ENCODE measurements at places on chromosomes 7 and 10.

GRCh38 chr7:138247081-138247480 lies 170.8 kb downstream of the AKR1D1 start:
- no peak for DNase-seq

- no peak for DNase-seq
Measured at GRCh38 chr7:1233333-1234048, 819 bp downstream of the UNCX start.

GRCh38 chr7:40401406-40401805 lies 266.6 kb downstream of the SUGCT start:
- no peak for DNase-seq

DNA sequence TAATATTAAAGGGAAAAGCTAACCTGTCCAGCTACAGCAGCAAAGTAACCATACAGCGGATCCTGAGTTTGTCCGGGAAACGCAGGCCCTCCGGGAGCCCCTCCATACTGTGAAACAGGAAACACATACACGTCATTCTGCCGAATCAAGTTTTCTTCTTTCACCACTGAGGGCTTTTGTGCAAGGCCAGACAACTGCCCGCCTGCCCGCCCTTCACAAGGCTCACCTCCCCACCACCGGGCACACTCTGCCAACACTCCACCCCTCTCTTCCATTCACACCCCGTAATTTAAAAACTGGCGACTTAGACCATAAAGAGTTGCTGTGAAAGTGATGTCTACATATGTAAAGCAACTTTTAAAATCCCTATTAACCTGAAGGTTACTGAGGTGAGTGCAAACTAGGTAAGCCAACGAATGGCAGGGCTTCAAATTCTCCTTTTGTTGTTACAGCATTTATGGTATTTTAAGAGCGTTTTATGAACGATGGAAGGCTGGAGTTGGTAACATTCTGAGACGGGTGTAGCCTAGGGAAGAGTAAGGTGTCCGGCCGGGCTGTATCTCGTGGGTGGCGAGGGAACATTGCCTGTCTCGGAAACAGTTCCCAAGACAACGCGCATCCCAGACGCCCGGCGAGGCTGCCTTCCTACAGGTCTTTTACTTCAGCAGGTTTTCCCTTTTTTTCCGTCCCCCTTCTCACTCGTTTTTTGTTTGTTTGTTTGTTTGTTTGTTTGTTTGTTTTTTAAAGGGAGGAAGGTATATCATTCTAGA lies 817 bp downstream of the SRI start:
- peak; percentile 75 for DNase-seq

- peak; percentile 87 for DNase-seq
Measured at GRCh38 chr7:11341285-11341944, 367.7 kb downstream of the PHF14 start.

DNA sequence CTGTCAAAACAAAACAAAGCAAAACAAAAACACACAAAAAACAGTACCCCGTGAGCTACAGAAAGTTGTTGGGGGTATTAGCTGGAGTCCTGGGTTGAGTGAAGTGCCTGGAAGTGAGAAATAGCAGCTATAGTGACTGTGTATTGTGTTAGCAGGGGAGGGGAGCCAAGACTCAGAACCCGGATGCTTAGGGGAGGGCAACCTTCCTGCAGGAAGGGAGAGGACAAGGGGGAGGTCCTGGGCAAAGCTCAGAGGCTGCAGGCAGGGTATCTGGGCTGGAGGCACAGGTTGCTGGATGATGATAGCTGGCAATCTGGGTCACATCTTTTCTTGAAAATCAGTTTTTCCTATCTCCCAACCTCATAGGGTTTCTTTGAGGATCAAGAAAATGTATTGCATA lies 75.8 kb upstream of the PARD3 start:
- no peak for DNase-seq

- DNase-seq = no peak
Measured at GRCh38 chr10:116257785-116258184, 15.2 kb downstream of the GFRA1 start.

DNA sequence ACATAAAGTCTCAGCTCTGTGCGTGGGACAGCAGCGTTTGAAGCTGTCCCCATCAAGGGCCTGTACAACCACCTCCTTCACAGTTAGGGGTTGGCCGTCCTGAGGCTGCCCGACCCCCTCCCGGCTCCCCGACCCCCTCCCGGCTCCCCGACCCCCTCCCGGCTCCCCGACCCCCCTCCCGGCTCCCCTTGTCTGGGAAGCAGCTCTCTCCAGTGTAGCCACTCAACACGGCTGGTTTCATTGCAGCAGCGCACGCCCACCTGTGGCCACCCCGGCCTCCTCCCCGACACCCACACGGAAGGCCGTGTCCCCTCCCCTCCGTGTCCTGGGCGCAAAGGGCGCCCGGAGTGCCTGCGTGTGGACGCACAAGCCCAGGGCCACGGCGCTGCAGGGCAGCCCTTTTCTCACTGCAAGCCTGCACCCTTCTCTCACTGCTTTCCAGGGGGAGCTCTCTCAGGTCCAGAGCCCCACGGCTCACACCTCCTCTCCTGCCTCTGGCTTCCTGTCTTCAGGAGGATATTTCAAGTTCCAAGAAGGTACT lies 20.9 kb upstream of the FAM20C start:
- DNase-seq = no peak

DNA sequence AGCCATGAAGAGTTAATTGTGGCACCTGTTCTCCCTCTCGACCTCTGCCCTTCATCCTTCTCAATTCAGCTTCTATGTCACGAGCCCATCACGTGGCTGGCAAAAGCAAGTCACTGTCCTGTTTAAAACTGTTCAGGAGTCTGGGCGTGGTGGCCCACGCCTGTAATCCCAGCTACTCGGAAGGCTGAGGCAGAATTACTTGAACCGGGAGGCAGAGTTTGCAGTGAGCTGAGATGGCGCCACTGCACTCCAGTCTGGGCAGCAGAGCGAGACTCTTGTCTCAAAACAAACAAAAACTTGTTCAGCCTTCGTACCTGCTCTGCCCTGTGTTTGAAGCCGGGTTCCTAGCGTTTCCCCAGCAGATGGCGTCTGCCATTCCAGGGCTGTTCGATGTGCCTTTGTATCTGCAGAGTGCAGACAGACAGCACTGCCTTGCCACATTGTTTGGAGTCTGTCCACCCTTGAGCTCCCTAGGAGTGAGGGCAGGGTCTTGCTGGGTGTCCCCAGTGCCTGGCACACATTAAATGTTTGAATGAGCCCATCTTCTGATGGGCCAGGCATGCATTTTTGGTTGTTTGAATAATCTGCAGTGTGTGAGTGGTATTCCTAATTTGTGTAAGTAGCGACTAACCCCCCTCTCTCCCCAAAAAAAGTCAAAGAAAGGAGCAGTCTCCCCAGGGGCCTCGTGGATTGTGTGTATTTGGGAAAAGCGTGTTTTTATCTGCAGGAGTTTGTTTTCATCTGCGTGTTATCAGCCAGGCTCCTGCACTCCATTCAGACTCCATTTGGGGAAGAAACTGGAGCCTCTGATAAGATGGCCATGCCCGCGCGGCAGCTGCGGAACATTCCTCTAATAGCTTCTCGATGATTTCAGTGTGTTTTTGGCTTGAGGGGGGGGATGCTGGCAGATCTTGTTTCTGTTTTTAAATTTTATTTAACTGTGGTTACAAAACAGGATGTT lies 61.2 kb downstream of the DNAJB6 start:
- DNase-seq = peak; percentile 73

DNA sequence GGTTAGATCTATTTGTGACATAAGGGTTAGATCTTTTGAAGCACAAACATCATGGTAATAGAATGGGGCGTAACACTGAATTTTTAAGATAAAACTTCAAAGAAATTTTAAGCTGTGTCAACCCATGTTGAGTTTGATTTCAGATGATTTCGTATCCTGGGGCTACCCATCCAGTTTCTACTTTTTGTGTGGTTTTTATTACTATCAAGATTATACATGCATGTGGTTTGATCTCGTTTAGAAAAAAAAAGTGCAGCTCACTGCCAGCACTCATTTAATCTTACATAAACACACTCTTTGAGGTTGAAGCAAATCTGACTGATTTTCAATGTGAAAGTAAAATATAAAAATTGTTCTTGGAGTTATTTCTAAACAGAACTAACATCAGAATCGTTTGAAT lies 140.8 kb upstream of the GRB10 start:
- DNase-seq = no peak

GRCh38 chr7:138889582-138890498 lies 91.3 kb downstream of the KIAA1549 start:
- no peak for DNase-seq

- DNase-seq = peak; percentile 77
Measured at GRCh38 chr7:143172354-143172753, 10.9 kb upstream of the TAS2R39 start.

Data from DMS79 treated with DMSO at 0.1 percent for 48 hours (cell line).